ENCODE measurements at places on chromosomes 5 and 9. TPM values are rescaled to one million over a fixed set of nuclear protein-coding genes. Genes with fewer than 3 reads are reported as not detected.

Gene MYOT
- 2.8 TPM for polyA plus RNA-seq

Gene ACTBL2
- not detected for polyA plus RNA-seq

Gene GPX3
- polyA plus RNA-seq: 19.9 TPM

Gene EIF4E1B
- polyA plus RNA-seq: not detected

Gene MAMDC2
- polyA plus RNA-seq: 13.0 TPM

Gene NDUFS6
- 48.3 TPM for polyA plus RNA-seq

DNA sequence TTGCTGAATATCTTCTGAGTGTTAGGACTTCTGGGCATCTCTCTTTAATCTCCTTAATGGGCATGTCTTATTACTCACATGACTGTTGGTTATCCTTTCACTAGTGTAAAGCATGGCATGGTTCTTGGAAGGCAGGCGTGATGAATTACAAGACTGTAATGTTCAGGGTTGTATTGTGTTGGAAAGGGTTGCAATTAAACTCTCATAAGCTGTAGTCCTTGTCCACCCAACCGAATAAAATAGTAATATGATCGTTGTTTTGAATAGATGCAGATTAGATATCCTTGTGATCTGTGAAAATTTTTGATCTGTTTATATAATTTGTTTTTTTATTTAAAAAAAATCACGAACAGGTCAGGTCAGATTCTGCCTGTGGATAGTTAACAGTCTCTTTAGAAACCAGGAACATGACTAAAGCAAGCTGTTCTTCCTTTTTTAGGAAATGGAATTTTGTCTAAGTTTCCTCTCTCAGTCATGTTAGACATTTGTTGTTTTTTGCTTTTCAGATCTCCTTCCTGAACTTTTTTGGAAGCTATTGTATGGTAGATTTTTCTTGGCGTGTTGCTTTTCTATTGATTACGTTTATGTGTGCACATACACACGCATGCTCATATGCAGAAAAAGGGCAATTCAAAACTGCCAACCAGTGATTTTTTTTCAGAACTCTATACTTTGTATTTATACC lies 121.8 kb downstream of the ARHGEF28 start:
- DNase-seq: no peak

DNA sequence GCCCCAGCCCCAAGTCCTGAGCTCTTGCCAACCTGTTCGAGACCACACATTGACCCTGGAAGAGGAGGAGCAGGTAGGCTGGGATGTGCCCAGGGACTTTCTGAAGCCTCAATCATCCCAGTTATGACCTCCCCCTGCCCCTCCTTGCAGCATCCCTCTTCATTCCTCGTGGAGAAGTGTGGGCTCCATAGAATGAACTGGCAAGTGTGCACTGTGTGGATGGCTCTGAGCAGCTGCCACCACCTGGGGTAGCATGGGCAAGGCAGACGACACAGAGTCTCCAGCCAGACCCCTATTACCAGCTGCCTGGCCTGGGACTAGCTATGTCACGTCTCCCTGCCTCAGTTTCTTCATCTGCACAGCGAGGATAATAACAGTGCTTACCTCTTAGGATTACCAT lies 33.5 kb downstream of the GADD45G start:
- DNase-seq: no peak

DNA sequence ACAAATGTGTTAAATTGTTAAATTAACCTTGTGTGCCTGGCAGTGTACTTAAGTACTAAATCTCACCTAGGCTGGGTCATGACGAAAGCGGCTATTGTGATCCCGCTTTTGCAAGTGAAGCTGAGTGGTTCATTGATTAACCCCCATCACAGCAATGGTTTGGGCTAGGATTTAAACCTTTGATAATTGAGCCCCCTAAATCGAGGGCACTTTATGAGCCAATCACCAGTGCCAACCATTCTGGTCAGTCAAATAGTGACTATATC lies 22.8 kb downstream of the HNRNPK start:
- no peak for DNase-seq

- no peak for DNase-seq
These were observed 587 bp downstream of the OR2Y1 start for GRCh38 chr5:180739271-180739670.

GRCh38 chr9:134236001-134236421 lies 71.6 kb upstream of the RNU6ATAC start:
- DNase-seq: no peak

DNA sequence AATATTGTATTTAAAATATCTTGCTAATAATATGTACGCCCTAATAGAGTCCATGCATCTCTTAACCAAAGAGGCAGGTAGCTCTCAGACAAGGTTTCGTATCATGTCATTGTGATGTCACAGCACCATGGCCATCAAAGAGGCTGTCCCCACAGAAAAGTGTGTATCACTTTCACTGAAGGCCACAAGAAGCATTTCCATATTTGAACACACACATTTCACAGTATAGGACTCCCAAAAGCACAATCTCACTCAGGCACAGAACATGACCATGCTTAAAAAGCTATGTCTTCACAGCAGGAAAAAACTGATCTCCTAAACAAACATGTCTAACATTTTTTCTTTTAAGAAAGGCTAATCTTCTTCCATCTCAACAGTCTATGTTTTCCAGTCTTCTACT lies 133.8 kb downstream of the DENND1A start:
- no peak for DNase-seq

- no peak for DNase-seq
These were observed 315.2 kb upstream of the ACO1 start for GRCh38 chr9:32069169-32069813.

GRCh38 chr5:28468166-28468565 lies 1429.8 kb upstream of the CDH9 start:
- no peak for DNase-seq

DNA sequence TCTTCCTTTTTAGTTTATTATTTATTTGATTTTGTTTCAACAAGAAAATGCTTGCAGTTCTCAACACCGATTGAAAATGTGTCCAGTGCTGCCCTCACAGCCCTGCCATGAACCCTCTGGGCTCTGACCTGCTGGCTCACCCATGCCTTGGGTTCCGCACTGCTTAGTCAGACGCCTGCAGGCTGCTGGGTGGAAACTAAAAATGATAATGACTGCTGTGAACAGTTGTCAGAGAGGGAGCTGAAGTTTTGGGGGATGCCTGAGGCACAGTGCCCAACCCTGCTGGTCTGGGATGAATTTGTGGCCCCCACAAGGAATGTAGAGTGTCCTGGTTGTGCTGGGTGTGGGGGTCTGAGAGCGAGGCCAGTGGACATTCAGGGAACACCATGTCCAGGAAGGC lies 22.2 kb upstream of the CFAP157 start:
- DNase-seq: no peak

GRCh38 chr5:20476016-20476415 lies 488.0 kb upstream of the CDH18 start:
- no peak for DNase-seq

DNA sequence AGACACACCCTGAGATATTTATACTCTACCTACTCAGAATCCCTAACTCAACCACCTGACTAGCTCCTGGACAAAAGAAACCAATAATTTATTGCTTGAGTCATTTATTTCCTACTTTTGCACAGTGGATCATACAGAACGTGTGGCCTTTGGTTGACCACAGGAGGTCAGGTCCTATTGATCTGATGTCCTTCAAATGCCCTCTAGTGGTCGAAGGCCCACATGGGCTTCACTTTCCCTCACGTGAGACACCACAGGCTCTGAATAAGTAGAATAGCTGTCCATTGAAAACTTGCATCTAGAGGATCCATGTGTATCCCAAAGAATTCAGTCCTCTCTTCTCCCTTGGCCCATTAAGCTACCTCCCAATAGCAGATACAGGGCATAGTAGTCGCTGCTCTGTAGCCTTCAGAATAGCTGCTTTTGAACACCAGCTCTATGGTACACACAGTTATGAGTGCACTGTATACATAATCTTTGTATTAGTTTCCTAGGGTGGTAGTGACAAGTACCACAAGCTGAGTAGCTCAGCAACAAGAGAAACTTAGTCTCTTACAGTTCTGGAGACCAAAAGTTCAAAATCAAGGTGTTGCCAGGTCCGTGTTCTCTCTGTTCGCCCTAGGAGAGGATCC lies 177.6 kb upstream of the SMARCA2 start:
- DNase-seq: no peak

DNA sequence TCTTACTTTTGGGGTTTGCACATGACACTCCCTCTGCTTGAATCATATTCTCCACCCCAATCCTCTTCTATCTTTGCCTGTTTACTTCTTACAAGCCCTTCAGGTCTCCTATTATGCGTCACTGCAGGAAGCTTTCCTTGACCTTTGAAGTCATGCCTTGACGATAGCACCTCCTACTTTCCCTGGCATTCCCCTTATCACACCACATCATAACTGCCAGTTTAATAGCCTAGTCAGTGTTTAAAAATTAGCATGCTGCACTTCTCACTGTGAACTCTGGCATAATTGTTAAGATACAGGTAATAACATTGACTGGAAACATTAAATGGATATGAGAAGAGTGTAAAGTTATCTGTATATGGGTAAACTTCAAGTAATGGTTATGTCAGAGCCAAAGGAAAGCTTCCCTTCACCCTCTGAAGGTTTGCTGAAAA lies 37.1 kb upstream of the CEP120 start:
- peak; percentile 99 for DNase-seq

- no peak for DNase-seq
These were observed 129.4 kb downstream of the TRIM32 start for GRCh38 chr9:116816484-116816883.

GRCh38 chr9:131097948-131098278 lies 1.6 kb downstream of the AIF1L start:
- DNase-seq: no peak
